ENCODE measurements at places on chromosomes 7 and 10. TPM values are rescaled to one million over a fixed set of nuclear protein-coding genes. Genes with fewer than 3 reads are reported as not detected.
A peak's percentile ranks its signal among the peaks of the same experiment; 100 is the strongest.

DNA sequence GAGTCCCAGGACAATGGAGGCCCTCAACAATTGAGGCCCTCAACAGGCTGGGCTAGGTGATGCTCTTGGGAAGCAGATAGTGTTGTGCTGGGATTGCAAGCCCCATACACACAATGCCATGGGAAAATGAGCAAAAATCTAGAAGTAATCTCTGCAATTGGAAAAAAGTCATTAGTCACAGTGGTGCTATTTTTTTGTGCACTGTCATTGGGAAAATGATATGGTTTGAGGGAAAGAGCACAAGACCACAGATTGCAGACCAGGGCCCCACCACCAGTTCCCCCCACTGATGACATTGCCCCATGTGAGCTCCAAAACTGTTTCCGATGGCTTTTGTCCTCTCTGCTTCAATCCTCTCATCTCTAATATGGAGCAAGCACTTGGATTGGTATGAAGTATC, 1.9 kb downstream of the KCTD7 start:
- DNase-seq, result no peak

DNA sequence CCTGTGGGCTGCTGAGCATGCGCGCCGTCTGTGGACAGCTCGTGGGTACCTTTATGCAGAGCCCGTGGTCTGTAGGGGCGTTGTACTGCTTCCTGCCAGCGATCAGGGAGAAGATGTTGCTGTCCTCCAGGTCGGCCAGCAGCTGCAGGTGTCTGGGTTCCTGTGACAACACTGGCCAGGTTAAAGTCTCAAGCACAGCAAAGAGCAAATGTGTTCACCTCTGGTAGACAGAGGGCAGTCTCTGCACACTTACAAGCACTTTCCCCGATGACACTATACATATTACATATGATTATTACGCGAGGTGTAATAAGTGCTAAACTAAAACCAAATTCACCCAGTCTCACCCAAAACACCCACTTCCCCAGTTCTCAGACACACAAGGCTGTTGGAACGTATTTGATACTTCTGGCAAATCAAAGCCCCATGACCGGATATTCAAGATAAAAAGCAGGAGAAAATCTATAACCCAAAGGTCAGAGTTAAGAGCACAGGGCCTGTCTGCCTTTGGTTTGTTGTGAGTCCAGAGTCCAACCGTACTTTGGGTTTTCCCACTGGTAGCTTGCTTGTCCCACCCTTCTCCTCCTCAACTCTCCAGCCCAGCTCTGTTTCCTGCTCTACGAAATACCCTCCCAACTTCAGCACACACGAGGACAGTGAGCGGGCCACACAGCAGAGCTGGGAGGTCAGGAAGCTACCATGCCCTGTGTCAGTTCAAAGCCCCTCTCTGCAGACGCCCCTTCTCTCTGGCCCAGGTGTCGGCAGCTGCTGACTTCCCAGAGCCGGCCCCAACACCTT, 49.7 kb upstream of the DDC start:
- DNase-seq, result peak; percentile 14

TSPAN13 gene
- 8.4 TPM for polyA plus RNA-seq

- no peak for DNase-seq
These were observed 82.9 kb downstream of the HYCC1 start for GRCh38 chr7:22931011-22931410.

CNTNAP2 gene
- polyA plus RNA-seq, result 0.04 TPM

- no peak for DNase-seq
These were observed 692 bp downstream of the NEURL1 start for GRCh38 chr10:103493916-103494877.

NUTM2B gene
- polyA plus RNA-seq, result 0.25 TPM

PRKG1 gene
- not detected for polyA plus RNA-seq

LEP gene
- polyA plus RNA-seq, result not detected

DNA sequence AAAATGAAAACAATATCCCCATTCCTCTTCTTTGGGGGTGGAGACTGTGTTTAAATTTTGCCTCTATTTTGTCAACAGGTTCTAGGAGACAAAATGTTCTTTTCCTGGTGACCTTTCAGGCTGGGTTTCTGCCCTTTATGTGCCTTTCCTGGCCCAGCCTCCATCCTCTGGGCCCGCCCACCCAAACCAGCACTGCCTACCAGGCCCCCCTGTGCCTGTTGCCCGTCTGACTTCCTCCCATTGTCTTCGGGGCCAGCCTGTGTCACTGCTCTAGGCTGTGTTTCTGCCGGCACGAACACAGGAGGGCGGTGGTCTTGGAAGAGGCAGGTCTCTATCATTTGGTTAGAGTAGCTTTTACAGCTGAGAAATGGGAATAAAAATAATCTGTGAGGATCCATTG, 13.9 kb downstream of the TSPAN14 start:
- DNase-seq, result no peak

Data from A549 (cell line).